ENCODE measurements at places on chromosomes 6 and 20. TPM values are rescaled to one million over a fixed set of nuclear protein-coding genes. Genes with fewer than 3 reads are reported as not detected.

GHRH gene
- total RNA-seq, result not detected

SLC17A1 gene
- total RNA-seq, result not detected

PPP1R3G gene
- 1.1 TPM for total RNA-seq

PRDM13 gene
- total RNA-seq, result not detected

LRRC73 gene
- total RNA-seq, result not detected

HLA-DOA gene
- total RNA-seq, result 358 TPM

CST7 gene
- not detected for total RNA-seq

VSTM2L gene
- total RNA-seq, result 1.1 TPM

GMEB2 gene
- total RNA-seq, result 14.0 TPM

TPX2 gene
- not detected for total RNA-seq

FAM217A gene
- total RNA-seq, result not detected

CLVS2 gene
- not detected for total RNA-seq

HLA-G gene
- total RNA-seq, result not detected

UFL1 gene
- 15.4 TPM for total RNA-seq

Measured in ascending aorta (tissue), 2 donors.